ENCODE measurements at places on chromosomes 1 and 21.

GRCh38 chr1:236685917-236686814 is at the start of gene ACTN2:
Gene ACTN2 (plus strand): TSS chr1:236686499. CDS start chr1:236686674, 175 bp downstream.
- peak; percentile 25 for DNase-seq

DNA sequence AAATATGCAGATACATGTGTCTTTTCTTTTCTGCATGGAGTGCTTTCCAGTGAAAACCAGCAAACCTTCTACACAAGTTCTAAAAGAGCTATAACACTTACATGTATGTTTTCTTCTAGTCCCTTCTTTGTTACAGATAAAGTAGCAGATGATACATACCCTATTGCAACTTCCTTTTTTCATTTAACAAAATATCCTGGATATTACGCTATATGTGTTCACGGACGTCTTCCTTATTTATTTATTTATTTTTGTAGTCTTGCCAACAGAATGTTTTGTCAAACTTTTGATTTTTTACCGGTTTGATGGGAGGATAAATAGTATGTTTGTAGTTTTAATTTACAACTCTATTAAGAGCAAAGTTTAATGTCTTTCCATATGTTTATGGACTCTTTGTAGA is 5.2 kb upstream of the GALNT2 start:
- DNase-seq = no peak

- DNase-seq = no peak
Observed at GRCh38 chr1:77670330-77670729, 12.1 kb downstream of the ZZZ3 start.

DNA sequence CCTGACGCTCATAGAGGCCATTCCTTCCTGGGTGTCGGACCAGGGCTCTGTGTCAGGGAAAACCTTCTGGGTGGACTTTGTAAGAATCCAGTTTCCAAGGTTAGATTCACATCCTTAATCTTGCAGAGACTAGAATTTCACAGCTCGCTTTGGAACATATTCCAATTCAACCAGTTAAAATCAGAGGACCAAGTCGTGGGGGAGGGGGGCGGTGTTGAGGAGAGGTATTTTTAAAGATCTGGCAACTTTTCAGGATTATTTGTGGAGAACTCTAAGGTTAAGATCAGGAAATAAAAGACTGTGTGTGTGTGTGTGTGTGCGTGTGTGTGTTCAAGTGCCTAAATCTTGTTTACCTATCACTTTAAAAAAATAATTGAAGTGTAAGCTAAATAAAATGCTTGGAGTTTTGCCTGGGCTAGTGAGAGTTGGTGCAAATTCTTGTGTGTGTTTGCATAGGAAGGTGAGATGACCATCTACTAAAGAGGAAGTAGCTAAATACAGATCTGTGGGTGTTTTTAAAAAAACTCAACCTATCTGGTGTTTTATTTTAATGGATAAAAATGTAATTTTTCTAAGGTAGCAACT is 21.8 kb downstream of the TENT5C start:
- DNase-seq = no peak

GRCh38 chr1:153906396-153906795 is 16.4 kb downstream of the GATAD2B start:
- DNase-seq = no peak

GRCh38 chr1:34681480-34682451 is 73.1 kb upstream of the GJB5 start:
- peak; percentile 7 for DNase-seq

DNA sequence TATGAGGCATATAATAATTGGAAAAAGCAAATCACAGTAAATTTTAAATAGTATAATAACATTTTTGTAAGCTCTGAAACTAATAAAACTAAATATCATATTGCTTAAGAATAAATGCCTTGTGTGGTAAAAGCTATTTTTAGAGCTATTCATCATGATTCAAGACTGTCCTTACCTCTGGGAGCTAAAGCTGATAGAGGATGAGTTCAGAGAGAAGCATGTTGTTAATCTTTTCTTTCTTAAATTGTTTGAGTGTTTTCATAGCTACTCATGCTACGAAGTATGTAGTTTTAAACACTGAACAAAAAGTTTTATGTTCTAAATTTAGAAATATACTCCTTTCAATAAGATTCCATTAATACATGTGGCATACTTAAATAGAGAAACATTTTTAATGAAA is 30.5 kb downstream of the IFI16 start:
- no peak for DNase-seq

- no peak for DNase-seq
Observed at GRCh38 chr1:234498448-234499118, 19.6 kb upstream of the TARBP1 start.

GRCh38 chr1:99365545-99365944 is 101.3 kb downstream of the PLPPR4 start:
- DNase-seq = no peak

- DNase-seq = no peak
Observed at GRCh38 chr1:47940326-47940725, 56.9 kb downstream of the TRABD2B start.

DNA sequence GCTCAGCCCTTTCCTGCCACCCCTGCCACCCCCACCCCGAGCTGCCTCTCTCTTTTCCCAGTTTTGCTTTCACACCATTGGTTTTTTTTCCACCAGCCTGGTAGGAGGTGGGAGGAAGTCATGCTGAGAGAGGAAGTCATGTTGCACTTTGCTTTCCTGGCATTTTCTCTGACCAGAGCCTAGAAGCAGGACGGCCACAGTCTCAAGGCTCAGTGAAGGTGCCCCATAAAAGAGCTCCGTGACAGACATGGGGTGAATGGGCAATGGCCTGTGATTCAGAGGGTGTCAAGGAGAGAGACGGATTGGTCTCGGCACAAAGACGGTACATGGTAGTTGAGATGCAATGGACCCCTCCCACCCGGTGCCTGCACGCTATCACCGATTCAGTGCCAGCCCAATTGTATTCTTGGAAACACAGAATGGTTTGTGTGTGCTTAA is 42.1 kb upstream of the DMRTB1 start:
- no peak for DNase-seq

GRCh38 chr1:58293388-58293787 is 253.1 kb downstream of the OMA1 start:
- DNase-seq = no peak

- no peak for DNase-seq
Observed at GRCh38 chr1:160539990-160540858, 17.2 kb upstream of the SLAMF6 start.

DNA sequence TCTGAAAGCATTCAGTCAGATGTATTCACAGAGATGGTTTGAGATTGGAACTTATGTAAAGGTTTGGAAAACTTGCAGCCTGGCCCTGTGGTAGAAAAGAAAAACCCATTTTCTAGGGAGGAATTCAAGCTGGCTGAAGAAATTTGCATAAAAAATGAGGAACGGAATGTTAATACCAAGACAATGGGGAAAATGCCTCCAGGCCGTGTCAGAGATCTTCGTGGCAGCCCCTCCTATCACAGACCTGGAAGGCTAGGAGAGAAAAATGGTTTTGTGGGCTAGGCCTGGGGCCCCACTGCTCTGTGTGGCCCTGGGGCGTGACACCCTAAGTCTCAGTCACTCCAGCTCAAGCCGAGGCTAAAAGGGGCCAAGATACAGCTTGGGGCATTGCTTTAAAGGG is 26.7 kb downstream of the NME7 start:
- no peak for DNase-seq

DNA sequence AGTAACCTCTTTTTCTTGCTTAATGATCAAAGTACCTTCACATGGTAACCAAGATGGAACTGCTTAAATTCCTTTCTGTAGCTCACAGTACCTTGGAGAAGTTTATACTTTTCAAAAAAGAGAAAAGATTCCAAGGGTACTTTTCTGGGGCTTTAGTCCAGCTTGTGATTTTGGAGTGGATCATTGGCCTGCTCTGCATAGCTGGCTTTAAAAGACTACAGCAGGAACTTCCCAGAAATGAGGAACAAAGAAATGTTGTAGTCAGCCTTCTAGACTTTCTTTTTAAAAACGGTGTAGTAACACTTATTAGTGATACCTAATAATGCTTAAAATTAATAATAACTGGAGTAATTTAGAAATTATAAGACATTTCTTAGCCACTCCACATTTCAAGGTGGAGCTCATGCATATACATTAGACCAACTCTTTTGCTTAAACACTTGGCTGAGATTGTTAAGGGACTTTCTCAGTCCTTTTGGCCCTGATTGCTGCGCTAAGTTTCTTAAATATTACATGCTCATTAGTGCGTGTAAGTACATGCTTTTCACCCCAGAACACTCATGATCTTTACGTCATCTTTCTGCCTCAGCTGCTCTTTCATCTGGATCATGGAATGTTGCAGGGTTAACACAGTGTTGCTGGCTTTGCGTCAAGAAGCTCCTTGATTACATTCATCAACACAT is 57.3 kb downstream of the SDCCAG8 start:
- no peak for DNase-seq

- no peak for DNase-seq
Observed at GRCh38 chr1:217133958-217134856, 411.0 kb upstream of the ESRRG start.

DNA sequence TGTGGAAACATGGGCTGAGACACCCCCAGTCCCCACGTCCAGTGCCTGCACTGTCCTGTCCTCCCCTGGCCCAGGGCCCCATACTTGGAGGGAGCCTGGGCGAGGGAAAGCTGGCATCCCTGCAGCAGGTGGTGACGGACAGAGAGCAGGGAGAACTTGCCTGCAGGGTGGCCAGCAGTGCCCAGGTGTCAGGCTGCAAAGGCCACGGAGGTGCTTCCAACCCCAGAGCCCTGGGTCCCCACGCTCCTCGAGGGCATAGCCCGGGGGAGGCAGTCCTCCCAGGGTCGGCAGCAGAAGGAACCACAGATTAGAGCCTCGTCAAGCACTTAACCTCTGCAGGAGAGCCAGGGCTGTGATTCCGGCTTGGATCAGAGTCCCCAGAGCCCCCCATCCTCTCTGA is 77.5 kb downstream of the ARHGEF16 start:
- no peak for DNase-seq

DNA sequence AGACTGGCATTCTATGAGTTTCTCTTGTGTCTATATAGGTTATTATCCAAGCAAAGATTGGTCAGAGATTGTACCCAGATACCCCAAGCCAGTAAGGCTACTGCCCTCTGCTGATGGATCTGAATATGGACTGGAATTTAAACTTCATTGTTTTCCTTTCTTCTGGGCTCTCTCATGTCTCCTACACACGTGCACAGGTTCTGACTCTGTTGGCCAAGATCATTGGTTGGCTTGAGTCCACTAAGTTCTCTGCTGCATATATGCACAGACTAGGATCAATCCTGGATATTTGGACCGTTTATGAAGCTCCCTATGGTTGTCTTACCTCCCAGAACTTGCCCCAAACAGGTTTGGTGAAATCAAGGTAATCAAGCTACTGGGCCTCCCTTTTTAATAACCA is 69.7 kb downstream of the CC2D1B start:
- DNase-seq = no peak

- no peak for DNase-seq
Observed at GRCh38 chr1:9145021-9145668, 16.2 kb upstream of the GPR157 start.

DNA sequence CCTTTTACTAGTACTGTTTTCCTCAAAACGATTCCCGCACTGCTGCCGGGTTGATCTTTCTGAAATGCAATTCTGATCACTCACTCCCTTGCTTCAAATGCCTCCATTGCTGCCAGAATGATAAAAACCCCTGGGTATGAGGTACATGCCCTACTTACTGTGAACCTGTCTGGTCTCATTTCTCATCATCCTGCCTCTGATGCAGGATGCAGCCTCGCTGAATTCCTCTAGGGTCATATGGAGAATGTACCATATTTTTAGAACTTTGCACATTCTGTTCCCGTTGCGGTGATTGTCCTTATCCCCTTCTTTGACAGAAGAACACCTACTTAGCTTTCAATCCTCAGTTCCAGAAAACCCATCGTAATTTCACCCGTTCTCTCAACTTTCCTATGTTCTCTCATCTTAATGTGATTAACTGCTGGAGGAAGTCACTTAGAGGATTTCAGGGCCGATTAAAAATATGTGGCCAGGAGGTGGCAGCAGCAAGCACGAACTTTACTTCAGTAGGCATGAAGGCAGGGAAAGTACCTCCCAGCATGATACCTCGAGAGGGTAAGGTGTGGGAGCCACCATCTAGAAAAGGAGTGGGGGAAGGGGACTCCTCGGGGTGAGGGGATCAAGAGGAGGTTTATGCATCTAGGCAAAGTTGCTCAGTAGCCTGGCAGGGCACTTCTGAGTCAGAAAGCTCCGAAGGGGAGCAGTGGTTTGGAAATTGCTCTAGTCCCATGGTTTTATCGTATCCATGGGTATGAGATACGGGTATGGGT is 361.5 kb upstream of the ZP4 start:
- no peak for DNase-seq

DNA sequence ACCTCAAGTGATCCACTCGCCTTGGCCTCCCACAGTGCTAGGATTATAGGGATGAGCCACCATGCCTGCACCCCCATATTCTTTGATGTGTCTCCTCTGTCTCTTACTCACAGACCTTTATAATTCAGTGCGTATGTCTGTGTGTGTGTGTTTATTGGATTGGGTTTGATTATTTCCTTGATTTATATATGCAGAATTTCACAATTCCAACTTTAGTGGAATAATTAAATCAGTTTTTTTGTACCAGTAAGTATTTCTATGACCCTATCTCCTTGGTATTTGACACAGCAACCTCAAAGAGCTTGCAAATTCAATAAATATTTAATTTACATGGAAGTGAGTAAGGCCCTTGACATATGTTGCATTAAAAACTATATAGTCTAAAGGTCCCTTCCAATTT is 333.9 kb upstream of the ADAMTS5 start:
- no peak for DNase-seq

DNA sequence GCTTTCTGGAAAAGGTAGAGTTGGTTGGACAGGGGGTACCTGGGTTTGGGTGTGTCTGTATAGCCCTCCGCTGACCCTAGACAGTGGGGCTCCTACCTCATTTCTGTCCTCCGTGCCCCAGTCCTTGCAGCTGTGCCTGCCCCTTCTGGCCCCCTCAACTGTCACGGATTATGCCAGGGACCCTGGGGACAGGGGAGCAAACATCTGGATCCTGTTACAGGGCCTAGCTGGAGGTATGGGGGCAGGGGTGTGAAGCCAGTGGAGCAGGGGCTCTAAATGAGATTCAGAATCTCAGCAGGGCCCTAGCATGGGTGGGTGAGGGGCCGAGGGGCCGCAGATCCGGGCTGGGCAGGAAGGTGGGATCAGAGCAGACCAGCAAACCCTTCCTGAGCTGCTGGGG is 81.0 kb downstream of the TAS1R2 start:
- DNase-seq = no peak

Measured in stimulated activated CD8-positive, alpha-beta memory T cell treated with anti-CD3 and anti-CD28 coated beads, Interleukin-4, amount 100 ng/mL, for 24 hours (primary cell).